ENCODE measurements at places on chromosomes 1 and 21. TPM values are rescaled to one million over a fixed set of nuclear protein-coding genes. Genes with fewer than 3 reads are reported as not detected.

DNA sequence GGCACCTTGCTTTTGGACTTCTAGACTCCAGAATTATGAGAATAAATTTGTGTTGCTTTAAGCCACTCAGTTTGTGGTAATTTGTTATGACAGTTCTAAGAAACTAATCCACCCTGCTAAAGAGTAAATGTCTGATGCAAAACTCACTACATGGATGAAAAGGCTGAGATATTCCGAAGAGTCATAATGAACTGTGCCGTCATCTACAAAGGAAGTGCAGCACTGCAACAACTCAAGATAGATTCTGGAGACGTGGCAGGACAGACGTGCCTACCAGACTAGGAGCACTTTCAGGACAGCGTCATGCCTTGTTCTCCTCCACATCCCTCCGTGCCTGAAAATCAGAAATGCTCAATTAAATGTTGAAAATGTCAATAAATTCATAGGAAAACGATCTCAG is 24.4 kb upstream of the IRF2BP2 start:
- no peak for DNase-seq
- no peak overlapping the region for H3K27ac ChIP-seq
- H3K27me3 ChIP-seq: no peaks in the 10 kb centered on the region
- no peaks in the 10 kb centered on the region for H3K4me1 ChIP-seq
- no peak overlapping the region for H3K4me3 ChIP-seq

DNA sequence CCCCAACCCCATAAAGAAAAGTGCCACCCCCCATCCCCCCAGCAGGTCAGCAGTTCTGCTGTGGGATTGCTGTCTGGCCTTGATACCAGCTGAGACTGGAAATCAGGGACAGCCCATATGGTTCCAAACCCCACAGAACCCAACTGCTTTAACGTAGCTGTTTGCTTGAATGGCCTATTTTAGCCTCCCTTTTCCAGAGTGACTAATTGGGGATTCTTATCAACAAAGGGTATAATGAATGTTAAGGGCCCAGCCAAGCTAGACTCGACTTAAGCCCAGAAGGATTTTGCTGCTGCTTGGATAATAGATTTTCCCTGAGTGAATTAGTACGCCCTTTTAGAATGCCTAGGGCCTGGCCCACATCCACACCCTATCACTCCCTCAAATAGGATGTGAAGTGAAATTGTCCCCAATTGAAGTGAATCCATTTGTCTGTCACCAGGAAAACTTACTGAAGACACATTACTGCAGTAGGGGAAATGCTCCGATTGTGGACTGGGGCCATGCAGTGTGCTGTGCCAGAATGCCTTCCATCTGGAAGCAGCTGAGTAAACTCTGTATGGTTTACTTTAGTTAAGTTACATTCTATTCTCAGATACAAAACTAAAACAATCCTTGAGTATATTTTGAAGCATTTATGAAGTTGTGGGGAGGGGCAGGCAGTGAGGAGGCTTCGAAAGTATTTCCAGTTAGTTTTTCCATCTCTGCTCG is 156.9 kb downstream of the DHRS3 start:
- no peak overlapping the region for H3K4me3 ChIP-seq
- no peak overlapping the region for H3K27ac ChIP-seq
- peaks cover 85% of the 10 kb centered on the region for H3K36me3 ChIP-seq
- no peak for DNase-seq
- no peaks in the 10 kb centered on the region for H3K27me3 ChIP-seq

GRCh38 chr1:112923959-112924349 is 32.0 kb downstream of the SLC16A1 start:
- no peaks in the 10 kb centered on the region for H3K27me3 ChIP-seq
- no peak for DNase-seq
- peaks cover 24% of the 10 kb centered on the region for H3K36me3 ChIP-seq
- H3K4me1 ChIP-seq: no peaks in the 10 kb centered on the region
- H3K4me3 ChIP-seq: no peak overlapping the region
- no peak overlapping the region for H3K27ac ChIP-seq

GRCh38 chr1:163361123-163361934 is 39.6 kb downstream of the NUF2 start:
- no peaks in the 10 kb centered on the region for H3K36me3 ChIP-seq
- H3K4me1 ChIP-seq: peaks cover 8% of the 10 kb centered on the region
- no peak for DNase-seq
- H3K27me3 ChIP-seq: peaks cover 10% of the 10 kb centered on the region
- no peak overlapping the region for H3K4me3 ChIP-seq

BCL2L15 gene
- 0.83 TPM for total RNA-seq

CDA gene
- total RNA-seq: not detected
